Suprapubic skin (tissue), 4 donors: ENCODE measurements at places on chromosomes 16 and 17.

GRCh38 chr16:54703339-54703738, 227.3 kb upstream of the IRX5 start:
- DNase-seq, result no peak

GRCh38 chr17:74987909-74988711, 678 bp downstream of the CDR2L start:
- DNase-seq, result peak; percentile 93

GRCh38 chr17:79993390-79994227, 42.1 kb downstream of the TBC1D16 start:
- DNase-seq, result peak; percentile 93

GRCh38 chr16:60328152-60328551, 1594.0 kb upstream of the GOT2 start:
- DNase-seq, result no peak

GRCh38 chr17:7355053-7355452, at the start of gene TMEM95:
Gene TMEM95, plus strand, starts transcription at chr17:7355156. Its CDS starts 49 bp downstream, at chr17:7355205.
- peak; percentile 69 for DNase-seq

GRCh38 chr17:28086519-28086918, 44.0 kb downstream of the NLK start:
- DNase-seq, result no peak

DNA sequence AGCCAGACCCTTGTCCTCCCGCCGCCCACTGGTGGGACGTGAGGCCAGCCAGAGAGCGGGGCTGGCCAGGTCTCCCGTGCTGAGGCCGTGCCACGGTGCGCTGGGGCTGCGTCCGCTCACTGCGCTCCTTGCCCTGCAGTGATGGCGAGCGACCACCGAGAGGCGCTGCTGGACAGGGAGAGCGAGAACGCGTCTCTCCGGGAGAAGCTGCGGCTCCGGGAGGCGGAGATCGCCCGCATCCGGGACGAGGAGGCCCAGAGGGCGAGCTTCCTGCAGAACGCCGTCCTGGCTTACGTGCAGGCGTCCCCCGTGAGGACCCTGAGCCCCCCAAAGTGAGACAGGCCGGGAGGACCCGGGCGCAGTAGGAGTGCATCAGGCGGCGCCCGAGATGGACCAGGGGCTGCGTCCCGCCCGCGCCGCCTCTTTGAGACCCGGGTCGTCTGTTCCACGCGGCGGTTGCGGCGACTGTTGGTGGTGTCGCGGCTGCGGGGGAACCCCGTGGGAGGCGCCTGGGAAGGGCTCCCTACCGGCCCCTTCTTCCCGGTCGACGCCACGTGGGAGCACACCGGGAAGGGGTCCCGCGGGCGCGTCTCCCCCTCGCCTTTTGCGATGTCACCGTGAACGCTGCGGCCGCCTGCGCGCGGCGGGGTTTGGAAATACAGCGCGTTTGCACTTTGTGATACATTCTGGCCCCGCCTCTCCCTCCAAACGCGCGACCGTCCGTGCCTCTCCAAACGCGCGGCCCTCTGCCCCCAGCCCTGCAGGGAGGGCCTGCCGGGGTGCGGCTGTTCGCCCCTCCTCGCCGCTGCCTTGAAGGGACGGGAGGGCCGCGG, 792 bp upstream of the RAC3 start:
- DNase-seq, result peak; percentile 94

DNA sequence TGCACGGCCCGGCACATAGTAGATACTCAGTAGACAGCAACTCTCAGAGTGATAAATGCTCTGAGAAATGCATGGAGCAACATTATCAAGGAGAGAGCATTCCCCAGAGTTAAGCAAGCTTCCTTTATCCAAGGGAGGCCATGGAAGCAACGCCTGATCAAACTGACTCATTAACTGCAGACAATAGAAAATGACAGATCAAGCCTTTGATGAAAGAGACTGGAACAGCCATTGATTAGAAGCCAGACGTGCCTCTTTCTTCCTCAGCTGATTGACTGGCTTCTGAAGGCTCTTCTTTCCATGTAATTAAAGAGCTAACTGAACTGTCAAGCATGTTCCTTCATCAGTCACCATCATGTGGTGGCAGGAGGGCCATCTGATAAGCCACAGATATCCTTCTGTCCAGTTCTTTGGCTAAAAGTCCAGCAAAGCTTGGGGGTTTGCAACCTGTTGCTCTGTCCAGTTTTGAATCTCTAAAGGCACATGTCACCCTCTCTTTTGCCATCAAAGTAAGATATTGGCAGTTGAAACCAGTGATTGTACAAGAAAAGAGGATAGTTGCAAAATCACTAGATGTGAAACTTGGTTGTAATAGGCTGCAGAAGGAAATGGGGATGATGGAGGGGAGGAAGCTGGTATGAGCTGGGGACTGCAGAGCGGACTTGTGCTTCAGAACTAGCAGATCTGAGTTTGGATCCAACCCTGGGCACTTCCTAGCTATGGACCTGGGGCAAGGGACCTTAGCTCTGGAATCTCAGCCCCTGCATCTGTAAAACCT, 188.0 kb downstream of the HAPSTR1 start:
- no peak for DNase-seq

DNA sequence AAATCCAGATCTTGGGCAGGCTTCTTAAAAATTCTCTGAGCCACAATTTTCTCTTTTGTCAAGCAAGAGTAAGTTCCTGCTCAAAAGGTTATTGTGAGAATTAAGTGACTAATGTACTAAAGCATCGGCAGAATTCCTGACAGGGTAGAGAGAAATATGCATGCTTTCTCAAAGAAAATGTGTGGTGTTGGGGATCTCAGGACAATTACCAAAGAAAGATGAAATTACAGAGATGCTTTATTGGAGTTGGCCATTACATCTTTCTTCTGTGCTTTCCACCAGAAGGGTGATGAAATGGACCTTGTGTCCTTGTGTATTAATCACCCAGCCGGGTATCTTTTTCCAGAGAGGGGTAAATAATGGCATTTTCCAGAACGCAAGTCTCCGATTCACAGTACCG, 1.7 kb upstream of the USP43 start:
- no peak for DNase-seq
